T-cell (primary cell): ENCODE measurements at places on chromosomes 2 and 18.

DNA sequence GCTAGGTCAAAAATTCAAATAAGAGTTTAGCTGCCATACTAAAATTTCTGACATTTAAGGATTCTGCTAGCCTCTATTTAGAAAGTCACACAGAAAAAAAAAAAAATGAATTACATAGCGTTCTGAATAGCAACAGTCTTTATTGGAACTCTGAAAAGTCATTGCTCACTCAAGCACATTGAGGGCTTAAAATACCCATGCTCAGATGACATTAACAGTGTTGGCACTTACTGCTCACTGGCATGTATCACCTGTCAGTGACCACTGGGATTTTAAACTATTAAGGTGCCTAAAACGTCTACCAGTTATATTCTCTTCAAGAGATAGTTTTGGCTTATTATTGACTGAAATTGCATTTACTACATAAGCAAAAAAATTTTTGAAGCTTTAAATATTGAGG, 468.0 kb upstream of the SPHKAP start:
- DNase-seq: no peak

DNA sequence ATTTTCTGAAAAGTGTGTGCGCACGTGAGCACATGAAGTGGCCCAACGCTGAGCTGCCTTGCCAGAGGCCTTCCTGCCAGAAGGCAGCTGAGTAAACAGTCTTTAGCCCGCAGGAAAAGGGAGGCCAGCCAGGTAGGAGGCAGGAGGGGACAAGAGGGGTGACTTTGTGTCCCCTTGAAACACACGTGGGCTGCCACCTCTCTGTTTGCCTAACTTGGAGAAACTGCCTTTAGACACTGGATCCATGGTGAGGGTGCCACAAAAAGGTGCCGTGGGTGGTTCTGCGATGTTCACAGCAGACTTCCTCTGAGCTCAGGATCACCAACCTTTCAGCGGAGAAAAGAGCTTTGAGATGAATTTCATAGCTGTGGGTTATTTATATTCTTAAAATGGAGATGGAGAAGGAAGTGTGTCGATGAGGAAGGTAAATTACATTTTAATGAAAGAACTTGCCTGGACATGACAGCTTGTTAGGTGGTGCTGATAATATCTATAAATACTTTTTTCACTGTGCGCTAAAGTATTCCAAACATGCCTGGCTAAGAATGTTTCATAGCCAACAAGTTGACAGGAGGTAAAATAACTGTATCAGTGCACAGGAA, 36.6 kb upstream of the ASB1 start:
- DNase-seq: no peak

GRCh38 chr2:111702119-111702803, 181.7 kb downstream of the ANAPC1 start:
- DNase-seq: peak; percentile 33

DNA sequence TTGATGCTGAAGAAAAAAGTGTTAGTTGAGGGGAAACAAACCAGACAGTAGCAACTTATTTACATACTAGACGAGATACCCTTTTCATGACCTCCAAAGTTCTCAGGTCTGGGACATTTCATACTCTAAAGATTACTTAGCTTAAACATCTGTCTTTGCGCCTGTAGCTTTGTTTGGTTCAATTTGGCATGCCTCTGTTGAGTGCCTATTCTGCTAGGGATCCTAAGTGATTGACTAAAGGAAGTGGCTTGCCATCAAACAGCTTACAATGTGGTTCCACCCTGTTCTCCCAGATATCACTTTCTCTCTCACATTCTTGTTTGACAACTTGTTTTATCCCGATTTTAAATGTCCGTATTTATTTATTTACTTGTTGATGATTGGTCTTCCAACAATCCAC, 488.8 kb downstream of the PARD3B start:
- DNase-seq: no peak

DNA sequence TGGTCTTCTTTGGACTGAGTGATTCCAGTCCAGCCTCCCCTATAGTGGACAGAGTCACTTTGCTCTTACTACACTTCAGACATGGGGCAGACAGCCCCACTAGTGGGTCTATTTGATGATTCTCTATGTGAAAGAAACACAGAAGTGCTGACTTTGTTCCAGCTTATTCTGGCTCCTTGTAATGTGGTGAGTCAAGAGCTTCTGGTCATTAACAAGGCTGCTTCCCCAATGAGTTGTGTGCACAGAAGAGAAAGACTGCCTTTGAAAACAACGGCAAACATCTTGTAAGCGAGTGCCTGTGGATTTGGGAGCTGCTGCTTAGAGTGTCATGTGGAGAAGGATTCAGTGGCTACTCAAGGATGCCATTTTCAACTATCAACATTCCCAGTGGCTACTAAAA, 39.1 kb downstream of the RMC1 start:
- DNase-seq: no peak

- no peak for DNase-seq
Measured at GRCh38 chr2:12641441-12641840, 75.3 kb upstream of the TRIB2 start.

- no peak for DNase-seq
Measured at GRCh38 chr2:102690012-102690411, 70.7 kb downstream of the SLC9A2 start.

DNA sequence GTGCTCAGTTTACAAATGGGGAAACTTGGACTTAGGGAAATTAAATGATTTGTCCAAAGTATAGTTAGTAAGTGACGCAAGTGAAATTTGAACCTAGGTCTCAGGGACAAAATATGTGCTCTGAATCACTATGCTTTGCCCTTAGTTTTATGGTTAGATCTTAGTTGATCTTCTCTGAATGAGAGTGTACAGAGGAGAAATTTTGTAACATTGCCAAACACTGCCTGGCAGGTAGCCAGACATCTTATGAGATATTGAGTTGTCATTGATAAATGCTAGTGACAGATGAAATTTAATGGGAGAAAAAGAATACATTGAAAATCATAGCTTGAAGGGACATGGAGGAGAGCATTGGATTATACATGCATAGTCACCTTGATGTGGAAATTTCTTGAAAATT, 91.4 kb downstream of the GALNT1 start:
- no peak for DNase-seq
